ENCODE measurements at places on chromosomes 13 and 19.

- no peak for DNase-seq
Measured at GRCh38 chr13:100506154-100506553, 82.4 kb downstream of the GGACT start.

DNA sequence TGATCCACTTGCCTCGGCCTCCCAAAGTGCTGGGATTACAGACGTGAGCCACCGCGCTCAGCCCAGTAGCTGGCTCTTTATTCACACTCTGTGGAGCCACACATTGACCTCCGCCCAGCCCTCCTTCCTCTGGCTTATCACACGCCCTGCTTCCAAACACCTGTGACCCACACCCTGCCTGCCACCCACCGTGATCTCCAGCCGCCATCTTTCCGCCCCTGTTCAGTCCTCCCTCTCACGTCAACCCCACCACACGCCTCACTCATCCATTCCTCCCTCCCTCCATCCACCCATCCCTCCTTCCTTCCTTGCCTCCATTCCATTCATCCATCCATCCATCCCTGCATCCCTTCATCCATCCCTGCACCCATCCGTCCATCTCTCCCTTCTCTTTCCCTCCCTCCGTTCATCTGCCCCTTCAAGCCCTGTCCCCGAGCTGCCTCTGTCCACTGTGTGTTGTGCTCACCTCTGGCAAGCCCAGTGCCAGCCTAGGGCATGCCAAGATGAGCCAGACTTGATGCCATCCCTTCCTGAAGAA lies 17.6 kb downstream of the ZNF296 start:
- no peak for DNase-seq

- no peak for DNase-seq
Measured at GRCh38 chr13:51155161-51155560, 44.1 kb upstream of the C13orf42 start.

DNA sequence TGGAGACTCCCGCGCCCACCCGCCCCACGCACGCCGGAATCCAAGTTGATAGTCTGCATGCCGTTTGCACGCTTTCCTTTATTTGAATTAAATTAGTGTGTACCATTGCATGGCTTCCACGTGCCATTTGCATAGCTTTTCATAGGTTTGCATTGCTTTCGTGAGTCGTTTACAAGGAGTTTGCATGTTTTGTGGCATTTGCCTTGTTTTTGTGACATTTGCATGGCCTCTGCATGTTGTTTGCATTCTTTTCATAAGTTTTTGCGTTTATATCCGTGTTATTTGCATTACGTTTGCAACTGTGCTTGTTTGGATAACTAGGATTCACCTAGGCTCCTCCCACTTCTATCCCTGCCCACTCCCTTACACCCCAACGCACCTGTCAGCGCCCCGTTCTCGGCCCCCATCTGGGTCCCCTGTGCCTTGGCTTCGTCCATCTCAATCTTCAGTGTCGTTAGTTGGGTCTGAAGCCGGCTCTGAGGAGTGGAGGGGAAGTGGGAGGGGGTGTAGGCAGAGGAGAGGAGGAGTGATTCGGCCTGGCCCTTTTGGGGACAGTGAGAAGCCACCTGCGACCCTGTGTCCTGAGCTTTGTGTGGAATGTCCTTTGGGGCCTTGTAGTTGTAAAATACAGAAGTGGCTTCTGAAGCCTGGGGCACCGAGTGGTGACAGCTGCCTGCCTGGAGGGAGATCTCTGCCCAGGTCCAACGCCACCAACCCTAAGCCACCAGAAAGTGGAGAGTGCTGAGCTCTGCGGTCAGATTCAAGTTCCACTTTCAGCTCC lies 2.4 kb downstream of the CCDC194 start:
- no peak for DNase-seq

DNA sequence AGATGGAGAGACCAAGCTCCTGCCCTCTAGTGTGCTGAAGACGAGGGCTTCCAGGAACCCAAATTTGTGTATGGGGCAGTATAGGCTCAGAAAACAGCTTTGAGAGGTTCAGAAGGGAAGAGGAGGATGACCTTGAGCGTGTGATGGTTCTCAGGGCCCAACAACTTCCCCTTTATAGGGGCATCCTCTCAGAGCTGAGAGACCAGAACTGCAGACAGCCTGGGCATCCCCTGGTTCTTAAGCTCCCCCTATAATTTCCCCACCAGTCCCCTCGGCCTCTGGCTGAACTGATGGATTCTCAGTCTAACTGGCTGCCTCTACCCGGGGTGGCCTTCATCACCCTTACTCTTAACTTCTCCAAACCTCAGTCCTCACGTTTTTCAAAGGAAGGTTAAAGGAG lies 167.5 kb downstream of the URI1 start:
- DNase-seq, result no peak

GRCh38 chr13:38763446-38764381 lies 76.8 kb downstream of the FREM2 start:
- peak; percentile 55 for DNase-seq

- DNase-seq, result no peak
Measured at GRCh38 chr19:50432221-50433028, at the start of gene MYBPC2. MYBPC2 (plus strand) TSS chr19:50432892; CDS start chr19:50432954, 62 bp downstream.

- no peak for DNase-seq
Measured at GRCh38 chr19:56573914-56574313, 6.6 kb downstream of the ZNF470 start.

DNA sequence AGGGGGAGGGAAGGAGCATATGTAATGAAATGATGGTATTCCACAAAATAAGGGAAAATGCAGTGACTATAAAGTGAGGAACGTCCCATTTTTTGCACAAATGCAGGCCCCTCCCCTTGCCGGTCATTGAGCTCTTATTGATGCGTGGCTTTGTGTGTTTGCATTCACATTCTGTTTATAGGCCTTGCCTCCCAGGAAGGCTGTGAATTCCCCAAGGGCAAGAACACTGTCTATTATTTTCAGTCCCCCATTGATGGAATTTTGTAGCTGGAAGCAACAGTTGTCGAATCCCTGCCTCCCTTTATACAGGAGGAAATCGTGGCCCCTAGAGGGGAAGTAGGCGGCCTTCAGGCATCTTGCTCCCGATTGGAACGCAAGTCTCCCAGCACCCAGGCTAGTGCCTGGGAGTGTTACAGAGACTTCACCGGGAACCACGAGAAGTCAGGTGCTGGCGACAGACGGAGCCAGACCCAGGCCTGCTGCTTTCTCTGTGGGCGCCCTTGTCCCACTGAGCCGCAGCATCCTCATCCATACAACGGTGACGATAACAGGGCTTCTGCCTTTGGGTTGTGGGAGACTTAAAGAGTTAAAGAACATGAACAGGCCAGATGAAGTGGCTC lies 6.9 kb downstream of the SBSN start:
- no peak for DNase-seq

GRCh38 chr13:22009500-22009899 lies 338.6 kb downstream of the FGF9 start:
- no peak for DNase-seq

DNA sequence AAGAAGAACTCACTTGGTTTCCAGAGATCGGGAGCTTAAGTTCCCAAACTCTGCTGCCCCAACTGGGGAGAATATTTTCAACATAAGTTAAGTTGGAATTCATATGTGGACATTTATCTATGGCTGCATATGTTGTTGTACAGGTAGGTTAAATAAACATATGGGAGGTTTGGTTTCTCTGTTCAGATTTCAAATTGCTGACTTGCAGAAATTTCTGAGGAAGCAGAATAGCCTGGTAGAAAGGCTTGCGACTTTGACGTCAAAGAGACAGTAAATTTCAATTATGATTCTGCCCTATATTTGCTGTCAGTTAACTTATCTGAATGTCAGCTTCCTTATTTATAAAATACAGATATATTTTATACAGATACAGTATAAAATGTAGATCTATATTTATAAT lies 40.0 kb upstream of the TPP2 start:
- no peak for DNase-seq

DNA sequence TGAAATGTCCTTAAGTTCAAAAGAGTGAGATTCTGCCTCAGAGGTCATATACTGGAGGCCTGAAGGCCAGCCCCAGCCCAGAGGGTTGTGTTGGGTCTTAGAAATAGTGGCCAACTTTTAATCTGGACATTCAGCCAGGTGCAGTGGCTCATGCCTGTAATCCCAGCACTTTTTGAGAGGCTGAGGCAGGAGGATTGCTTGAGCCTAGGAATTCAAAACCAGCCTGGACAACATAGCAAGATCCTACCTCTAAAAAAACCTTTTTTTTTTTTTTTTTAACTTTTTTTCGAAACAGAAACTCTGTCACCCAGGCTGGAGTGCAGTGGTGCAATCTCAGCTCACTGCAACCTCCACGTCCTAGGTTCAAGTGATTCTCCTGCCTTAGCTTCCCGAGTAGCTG lies 15.5 kb downstream of the DPF1 start:
- no peak for DNase-seq

DNA sequence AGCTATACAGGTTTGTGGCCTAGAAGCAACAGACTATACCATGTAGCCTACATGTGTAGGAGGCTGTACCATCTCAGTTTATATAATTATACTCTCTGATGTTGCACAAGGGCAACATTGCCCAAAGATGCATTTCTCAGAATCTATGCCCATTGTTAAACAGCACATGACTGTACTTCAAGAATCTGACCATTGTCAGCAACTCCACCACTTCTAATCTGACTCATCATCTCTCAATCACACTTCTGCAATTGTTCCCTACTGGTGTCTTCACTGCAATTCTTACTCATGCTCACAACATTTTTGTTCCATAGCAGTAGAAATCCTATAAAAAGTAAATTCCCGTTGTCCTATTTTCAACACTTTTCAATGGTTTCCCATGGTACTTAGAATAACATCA lies 63.9 kb upstream of the ATXN8OS start:
- no peak for DNase-seq

GRCh38 chr19:30669329-30670010 lies 297.3 kb downstream of the ZNF536 start:
- DNase-seq, result no peak

- DNase-seq, result no peak
Measured at GRCh38 chr13:44307844-44308243, 65.8 kb upstream of the SERP2 start.

DNA sequence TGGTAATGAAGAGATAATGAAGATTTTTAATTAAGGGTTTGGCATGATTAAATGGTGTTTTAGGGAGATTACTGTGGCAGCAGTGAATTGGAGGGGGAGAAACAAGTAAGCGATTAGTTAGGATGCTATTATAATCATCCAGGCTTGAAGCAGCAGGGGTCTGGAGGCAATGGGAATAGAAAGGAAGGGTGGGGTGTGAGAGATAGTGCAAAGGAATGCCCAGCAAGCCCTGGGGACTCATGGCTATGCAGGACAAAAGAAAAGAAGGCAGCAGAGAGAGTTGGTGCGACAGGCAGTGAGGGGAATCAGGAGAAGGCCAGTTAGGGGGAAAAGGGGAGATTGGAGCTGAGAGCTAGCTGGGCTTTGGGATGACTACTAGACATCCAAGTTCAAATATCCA lies 34.5 kb downstream of the SOX21 start:
- no peak for DNase-seq

GRCh38 chr19:51809787-51810186 lies 14.8 kb downstream of the FPR3 start:
- DNase-seq, result no peak

DNA sequence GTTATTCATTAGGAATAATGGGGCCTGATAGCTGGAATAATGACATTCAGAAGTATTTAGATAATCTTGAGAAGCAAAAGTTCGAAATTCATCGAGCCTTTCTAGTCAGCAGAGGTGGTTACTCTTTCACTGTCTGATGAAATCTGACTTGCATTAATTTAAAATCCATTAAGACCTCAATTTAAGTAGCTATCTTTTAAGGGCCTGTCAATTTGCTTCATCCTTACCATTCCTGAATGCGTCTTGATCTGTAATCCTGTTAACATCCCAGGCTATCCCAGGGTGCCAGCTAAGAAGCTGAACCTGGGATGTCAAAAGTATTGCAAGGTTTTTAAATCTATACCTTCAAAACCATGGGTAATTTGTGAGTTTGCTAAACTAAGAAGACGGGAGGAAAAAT lies 1491.0 kb upstream of the MIR17HG start:
- DNase-seq, result no peak

GRCh38 chr19:23762548-23762883 lies 3.8 kb upstream of the ZNF681 start:
- DNase-seq, result no peak

GRCh38 chr19:18439025-18439909 lies 1.3 kb upstream of the ISYNA1 start:
- no peak for DNase-seq

DNA sequence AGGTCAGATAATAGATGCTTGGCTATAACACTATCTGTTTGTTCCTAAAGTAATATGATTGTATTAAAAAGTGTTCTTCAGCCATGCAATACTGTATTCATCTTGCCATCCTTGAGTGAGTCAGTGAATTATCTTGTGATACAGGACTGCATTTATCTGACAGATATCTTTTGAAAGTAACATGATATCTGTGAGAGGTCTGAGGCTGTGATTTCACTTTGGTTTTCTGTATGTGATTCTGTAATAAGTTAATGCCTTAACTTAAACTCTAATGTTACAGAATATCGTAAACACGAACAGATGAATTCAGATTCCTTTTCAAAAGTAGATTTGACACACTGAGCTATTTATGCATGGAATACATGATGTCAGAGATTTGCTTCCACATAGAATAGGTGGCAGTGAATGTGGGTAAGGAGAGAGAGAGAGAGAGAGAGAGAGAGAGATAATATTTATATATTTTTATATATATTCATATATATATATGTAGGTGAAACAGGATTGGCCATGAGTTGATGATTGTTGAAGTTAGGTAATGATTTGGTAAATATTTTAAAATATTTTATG lies 97.9 kb upstream of the RNF113B start:
- no peak for DNase-seq

DNA sequence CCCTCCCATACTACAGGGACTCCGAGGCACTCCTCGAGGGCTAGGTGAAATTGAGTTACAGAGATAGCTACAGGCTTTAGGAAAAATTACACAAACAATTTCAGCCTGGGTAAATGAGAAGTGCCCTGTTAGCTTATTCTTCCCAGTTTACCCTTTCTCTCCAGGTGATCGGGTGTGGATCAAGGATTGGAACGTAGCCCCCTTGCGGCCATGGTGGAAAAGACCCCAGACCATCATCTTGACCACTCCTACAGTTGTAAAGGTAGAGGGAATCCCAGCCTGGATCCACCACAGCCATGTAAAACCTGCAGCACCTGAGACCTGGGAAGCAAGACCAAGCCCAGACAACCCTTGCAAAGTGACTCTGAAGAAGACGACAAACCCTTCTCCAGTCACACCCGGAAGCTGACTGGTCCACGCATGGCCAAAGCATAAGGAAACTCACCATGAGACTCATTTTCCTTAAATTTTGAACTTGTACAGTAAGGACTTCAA lies 600.6 kb downstream of the UQCRFS1 start:
- DNase-seq, result no peak
